Foreskin keratinocyte (primary cell): ENCODE measurements at places on chromosomes 3 and 15. TPM values are rescaled to one million over a fixed set of nuclear protein-coding genes. Genes with fewer than 3 reads are reported as not detected.

MST1R gene
- total RNA-seq, result 95.1 and 98.9 TPM in 2 replicates

RPP25 gene
- 2.9 and 3.0 TPM in 2 replicates for total RNA-seq

TM4SF1 gene
- 79.5 and 87.6 TPM in 2 replicates for total RNA-seq

OIP5 gene
- total RNA-seq, result 13.0 and 15.8 TPM in 2 replicates

ABI3BP gene
- total RNA-seq, result 2.0 and 2.7 TPM in 2 replicates

GPR87 gene
- total RNA-seq, result 58.3 and 62.8 TPM in 2 replicates

FLNB gene
- 399 and 593 TPM in 2 replicates for total RNA-seq

GOLGA8T gene
- total RNA-seq, result 0.04 and 0.10 TPM in 2 replicates

CLRN1 gene
- total RNA-seq, result not detected in 2 replicates

SPATA12 gene
- total RNA-seq, result 0.03 TPM in 1 of 2 replicates, not detected in the other

STRA6 gene
- total RNA-seq, result not detected in 2 replicates

EPB42 gene
- total RNA-seq, result not detected in 2 replicates

LDHAL6B gene
- total RNA-seq, result not detected in 2 replicates

IQCF5 gene
- total RNA-seq, result not detected in 2 replicates

CAV3 gene
- not detected in 2 replicates for total RNA-seq

ADPRH gene
- 0.99 and 1.0 TPM in 2 replicates for total RNA-seq

CDAN1 gene
- 9.9 and 10.9 TPM in 2 replicates for total RNA-seq

KNG1 gene
- total RNA-seq, result not detected in 2 replicates

OR5K4 gene
- total RNA-seq, result not detected in 2 replicates

ZMYND10 gene
- 0.44 and 0.46 TPM in 2 replicates for total RNA-seq

TTLL13 gene
- 0.07 TPM in 1 of 2 replicates, not detected in the other for total RNA-seq

EOMES gene
- 0.37 and 0.95 TPM in 2 replicates for total RNA-seq

SH2D7 gene
- not detected in 2 replicates for total RNA-seq

CP gene
- not detected in 2 replicates for total RNA-seq

KNL1 gene
- total RNA-seq, result 30.0 and 32.8 TPM in 2 replicates

TXNRD3 gene
- 13.6 and 15.1 TPM in 2 replicates for total RNA-seq

IFT57 gene
- 44.4 and 49.8 TPM in 2 replicates for total RNA-seq

PLSCR2 gene
- total RNA-seq, result not detected in 2 replicates

LIPH gene
- total RNA-seq, result 0.03 and 0.07 TPM in 2 replicates

HYAL1 gene
- 2.0 and 3.2 TPM in 2 replicates for total RNA-seq

PLA2G4B gene
- 3.5 and 4.5 TPM in 2 replicates for total RNA-seq

SNTN gene
- total RNA-seq, result not detected in 2 replicates

BFSP2 gene
- total RNA-seq, result not detected in 2 replicates

HRG gene
- 0.04 TPM in 1 of 2 replicates, not detected in the other for total RNA-seq

REC114 gene
- not detected in 2 replicates for total RNA-seq

GANC gene
- total RNA-seq, result 33.4 and 35.2 TPM in 2 replicates

CHRNA7 gene
- 0.48 and 0.53 TPM in 2 replicates for total RNA-seq

CAPN3 gene
- 3.3 and 3.8 TPM in 2 replicates for total RNA-seq

CLDN1 gene
- total RNA-seq, result 1.9 and 5.4 TPM in 2 replicates

NANOGP8 gene
- not detected in 2 replicates for total RNA-seq

TGM5 gene
- total RNA-seq, result not detected in 2 replicates

NGLY1 gene
- total RNA-seq, result 19.5 and 20.1 TPM in 2 replicates

RTP1 gene
- total RNA-seq, result not detected in 2 replicates

KLHL40 gene
- not detected in 2 replicates for total RNA-seq

CELSR3 gene
- 0.78 and 0.99 TPM in 2 replicates for total RNA-seq

ISLR gene
- not detected in 2 replicates for total RNA-seq

AHSG gene
- total RNA-seq, result 0.21 TPM in 1 of 2 replicates, not detected in the other
